ENCODE measurements at places on chromosomes 7 and 10.

DNA sequence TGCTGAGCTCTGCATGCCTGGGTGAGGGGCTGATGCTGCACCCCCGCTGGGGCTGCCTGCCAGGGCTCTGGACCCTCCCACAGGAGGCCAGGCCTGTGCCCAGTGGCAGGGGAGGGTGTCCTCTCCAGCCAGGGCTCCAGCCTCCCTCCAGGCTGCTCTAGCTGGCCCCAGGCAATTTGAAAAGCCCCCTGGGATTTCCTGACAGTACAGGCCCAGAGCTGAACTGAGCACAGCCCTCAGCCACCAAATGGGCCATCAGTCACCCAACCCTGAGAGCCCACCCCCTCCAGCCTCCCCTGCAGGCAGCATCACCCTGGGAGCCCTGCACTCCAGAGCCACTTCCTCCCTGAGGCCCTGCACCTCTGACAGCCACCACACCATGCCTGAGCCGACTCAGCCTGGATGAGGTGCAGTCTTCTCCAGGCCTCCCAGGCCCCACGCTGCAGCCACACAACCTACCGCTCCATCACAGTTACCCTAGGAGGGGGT, 101.8 kb upstream of the RET start:
- no peak for DNase-seq

- DNase-seq: no peak
Observed at GRCh38 chr7:44547536-44548231, 6.6 kb upstream of the NPC1L1 start.

DNA sequence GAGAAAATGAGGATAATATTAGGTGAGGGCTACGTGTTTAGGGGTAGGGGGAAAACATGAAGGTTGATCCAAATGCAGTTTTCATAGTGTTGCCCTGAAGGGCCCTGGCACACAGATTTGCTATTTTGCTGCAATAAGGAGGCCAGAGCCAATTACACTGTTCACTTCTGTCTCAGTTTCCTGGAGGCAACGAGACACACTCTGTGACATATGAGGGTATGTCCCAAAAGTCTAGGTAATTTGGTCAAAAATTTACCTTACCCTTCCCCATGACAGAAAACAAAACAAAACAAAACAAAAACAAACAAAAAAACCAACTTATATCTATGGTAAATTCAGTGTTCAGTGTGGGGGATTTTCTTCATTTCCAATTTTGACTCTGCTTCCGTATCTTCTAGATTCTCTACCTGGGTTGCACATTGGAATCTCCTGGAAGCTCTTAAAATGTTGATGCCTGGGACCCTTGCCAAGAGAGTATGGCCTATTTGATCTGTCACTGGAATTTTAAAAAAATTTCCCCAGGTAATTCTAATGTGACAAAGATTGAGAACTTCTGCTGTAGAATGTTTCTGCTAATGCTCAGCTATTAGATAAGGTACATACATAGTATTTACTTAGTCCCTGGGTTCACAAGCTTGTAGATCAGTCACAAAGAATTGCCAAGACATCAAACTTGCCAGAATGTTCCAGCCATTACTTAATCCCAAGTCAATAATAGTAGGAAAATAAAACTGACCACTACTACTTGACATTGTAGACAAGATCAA, 139.5 kb downstream of the SEMA3E start:
- no peak for DNase-seq

- no peak for DNase-seq
Observed at GRCh38 chr10:103188853-103189252, 4.2 kb downstream of the NT5C2 start.

DNA sequence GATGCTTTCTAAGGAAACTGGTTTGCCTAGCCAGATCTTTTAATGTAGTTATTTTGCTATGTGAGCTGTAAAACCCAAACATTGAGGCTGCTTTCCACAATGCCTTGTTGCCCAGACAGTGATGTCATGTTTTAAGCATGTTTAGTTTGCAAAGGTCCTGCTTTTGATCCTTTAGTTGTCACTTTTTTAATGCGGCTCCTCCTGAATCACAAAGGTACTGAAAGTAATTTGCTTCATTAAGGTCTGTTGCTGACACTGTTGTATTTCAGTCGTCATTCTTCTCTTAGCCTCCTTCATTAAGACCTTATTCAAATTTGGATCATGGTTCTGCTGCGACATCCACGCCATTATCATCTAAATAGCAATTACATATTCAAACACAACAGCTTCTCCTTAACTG, 10.6 kb downstream of the RPA3 start:
- no peak for DNase-seq

DNA sequence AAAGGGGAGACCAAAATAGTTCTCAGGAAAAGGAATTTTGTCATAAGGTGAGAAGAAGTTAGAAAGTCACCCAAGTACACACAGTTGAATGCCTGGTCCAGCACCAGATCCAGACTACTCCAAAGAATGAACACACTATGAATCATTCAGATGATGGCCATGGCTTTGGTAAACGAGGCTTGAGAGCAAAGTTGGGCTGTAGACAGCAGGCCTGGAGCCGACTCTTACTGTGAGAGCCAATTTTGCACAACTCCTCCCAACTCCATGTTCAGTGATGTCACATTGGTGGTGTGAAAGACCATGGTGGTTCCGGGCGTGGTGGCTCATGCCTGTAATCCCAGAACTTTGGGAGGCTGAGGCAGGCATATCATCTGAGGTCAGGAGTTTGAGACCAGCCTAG, 131.6 kb downstream of the PKD1L1 start:
- DNase-seq: no peak

Data from H1 (cell line).